NCI-H345 (cell line): ENCODE measurements at places on chromosomes 16 and 17.
A peak's percentile ranks its signal among the peaks of the same experiment; 100 is the strongest.

DNA sequence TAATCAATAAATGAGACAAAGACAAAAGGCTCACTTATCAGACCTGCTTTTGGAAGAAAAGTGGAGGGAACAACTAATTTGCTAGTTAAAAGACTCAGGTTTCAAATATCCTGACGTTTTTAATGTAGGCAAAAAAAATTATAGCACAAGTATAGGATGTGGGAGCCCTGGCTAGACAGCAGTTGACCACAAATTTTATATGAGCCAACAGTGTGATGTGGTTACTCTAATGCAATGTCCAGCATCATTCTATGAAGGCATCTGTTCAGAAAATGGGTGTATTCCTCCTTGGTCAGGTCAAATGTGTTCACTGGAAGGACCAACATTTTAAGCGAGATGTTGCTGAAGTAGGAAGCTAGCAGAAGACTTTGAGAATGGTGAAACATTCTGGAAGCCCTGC lies 237.4 kb downstream of the MAP2K6 start:
- DNase-seq = no peak

- no peak for DNase-seq
These were observed 20.7 kb upstream of the C16orf78 start for GRCh38 chr16:49352892-49353291.

GRCh38 chr16:11310997-11311561 lies 29.9 kb upstream of the PRM1 start:
- DNase-seq = no peak

DNA sequence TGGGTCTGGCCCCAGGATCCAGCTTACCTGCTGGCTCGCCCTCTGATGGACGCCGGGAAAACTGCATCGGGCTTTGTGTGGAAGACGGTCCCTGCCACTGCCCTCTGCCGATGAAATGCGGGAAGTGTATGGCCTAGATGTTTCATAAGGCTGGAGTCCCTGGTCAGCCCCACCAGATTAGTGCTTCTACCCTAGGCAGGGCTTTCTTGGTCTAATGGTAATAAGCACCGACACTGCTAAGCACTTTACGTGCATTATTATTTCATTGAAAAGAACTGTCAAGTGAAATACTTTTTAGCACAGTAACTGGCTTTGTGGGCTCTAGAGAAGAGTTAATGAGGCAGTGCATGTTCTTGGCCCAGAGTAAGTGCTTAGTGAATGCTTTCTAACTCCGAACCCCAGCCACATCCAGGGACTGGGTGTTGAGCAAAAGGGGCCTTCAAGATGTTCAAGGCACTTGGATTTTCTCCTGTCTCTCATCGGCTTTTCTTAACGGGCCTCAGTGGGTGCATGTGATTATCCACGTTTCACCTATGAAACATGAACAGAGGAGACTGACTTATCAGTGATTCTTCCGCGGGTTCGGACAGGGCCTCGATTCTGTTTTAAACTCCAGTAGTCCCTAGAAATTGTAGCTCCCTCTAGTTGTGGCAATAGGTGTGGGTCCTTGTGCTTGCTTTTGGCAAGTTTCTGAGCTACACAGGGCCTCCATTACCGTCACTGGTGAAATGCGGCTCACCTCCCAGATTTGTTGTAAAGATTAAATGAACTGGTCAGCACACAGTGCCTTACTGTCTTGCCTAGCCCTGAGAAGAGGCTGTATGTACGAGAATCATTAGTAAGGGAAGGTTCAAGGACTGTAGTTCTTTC lies 6.6 kb downstream of the TRAF4 start:
- DNase-seq = peak; percentile 91

GRCh38 chr16:12090151-12090530 lies 113.6 kb downstream of the SNX29 start:
- DNase-seq = no peak

GRCh38 chr17:15481481-15481880 lies 14.1 kb upstream of the CDRT4 start:
- DNase-seq = no peak

DNA sequence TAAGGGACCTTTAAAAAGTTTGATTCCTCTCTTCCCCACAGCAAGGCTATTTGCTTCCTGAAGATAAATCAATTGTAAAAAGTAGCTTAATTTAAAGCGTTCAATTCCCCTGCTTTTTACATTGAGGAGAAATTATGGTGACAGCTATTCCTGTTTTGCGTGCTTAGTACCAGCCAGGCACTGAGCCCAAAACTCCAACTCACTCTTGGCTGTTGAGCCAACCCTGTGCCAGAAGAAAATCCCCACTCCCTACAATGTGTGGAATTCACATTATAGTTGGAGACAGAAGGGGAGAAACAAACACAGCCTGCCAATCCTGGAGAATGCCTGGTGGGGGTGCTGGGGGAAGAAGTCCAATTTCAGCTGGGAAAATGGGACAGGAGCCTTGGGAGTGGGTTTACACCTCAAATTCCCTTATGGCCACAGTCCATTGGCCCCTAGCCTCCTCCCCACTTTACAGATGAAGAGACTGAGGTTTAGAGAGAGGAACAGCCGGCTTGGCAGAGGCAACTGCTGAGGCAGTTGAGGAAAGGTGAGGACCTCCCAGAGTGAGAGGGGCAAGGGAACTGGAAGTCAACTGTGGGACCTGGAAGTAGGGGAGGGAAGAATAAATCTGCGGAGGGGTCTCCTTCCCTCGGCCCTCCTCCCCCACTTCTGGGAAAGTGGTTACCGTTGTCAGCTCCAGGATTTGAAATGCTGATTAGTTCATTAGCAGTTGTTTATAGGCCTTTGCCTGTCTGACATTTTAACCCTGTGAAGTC lies 26.1 kb downstream of the CDH1 start:
- no peak for DNase-seq

DNA sequence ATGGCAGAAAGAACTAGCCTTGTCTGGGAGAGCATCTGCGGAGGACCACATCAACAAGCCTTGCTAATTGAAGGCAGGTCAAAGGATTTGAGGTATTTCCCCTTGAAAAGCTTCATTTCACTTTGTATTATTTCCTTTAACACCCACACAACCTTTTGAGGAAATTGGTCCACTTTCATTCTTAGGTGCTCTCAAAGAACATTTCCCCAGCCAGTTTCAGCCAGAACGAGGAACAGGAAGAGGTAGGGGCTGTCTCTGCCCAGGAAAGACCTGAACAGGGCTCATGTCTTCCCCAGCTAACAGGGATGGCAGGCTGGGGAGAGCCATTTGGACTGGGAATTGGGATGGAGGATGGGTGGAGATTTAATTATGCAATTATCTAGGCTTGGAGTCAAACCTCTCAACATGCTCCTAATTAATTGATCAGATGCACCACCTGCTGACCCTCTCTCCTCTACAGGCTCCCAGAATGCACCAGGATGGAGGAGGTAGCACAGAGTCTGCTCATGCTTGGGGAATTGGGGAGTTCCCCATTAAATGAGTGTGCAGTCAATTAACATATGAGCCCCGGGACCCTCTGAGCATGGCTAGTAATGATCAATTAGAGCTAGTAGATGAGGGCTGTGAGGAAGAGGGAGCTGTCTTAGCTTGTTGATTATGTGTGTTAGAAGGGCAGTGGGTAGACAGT lies 84.6 kb downstream of the GP2 start:
- DNase-seq = no peak

GRCh38 chr17:49659661-49660382 lies 18.1 kb downstream of the SPOP start:
- DNase-seq = no peak

DNA sequence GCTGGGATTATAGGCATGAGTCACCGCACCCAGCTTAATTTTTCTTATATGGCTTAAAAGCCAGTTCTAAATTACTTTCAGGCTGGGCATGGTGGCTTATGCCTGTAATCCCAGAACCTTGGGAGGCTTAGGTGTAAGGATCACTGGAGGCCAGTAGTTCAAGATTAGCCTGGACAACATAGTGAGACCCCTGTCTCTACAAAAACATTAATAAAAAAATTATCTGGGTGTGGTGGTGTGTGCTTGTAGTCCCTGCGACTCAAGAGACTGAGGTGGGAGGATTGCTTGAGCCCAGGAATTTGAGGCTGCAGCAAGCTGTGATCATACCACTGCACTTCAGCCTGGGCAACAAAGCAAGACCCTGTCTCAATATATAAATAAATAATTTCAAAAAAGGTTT lies 10.8 kb upstream of the SMARCD2 start:
- DNase-seq = no peak

- DNase-seq = peak; percentile 80
These were observed 7.5 kb downstream of the SRSF1 start for GRCh38 chr17:57999496-58000017.

- no peak for DNase-seq
These were observed 31.6 kb downstream of the PHKB start for GRCh38 chr16:47492428-47493377.

GRCh38 chr17:56678249-56679114 lies 85.0 kb downstream of the NOG start:
- DNase-seq = no peak

GRCh38 chr16:11252482-11252931 lies 3.5 kb downstream of the SOCS1 start:
- DNase-seq = no peak

DNA sequence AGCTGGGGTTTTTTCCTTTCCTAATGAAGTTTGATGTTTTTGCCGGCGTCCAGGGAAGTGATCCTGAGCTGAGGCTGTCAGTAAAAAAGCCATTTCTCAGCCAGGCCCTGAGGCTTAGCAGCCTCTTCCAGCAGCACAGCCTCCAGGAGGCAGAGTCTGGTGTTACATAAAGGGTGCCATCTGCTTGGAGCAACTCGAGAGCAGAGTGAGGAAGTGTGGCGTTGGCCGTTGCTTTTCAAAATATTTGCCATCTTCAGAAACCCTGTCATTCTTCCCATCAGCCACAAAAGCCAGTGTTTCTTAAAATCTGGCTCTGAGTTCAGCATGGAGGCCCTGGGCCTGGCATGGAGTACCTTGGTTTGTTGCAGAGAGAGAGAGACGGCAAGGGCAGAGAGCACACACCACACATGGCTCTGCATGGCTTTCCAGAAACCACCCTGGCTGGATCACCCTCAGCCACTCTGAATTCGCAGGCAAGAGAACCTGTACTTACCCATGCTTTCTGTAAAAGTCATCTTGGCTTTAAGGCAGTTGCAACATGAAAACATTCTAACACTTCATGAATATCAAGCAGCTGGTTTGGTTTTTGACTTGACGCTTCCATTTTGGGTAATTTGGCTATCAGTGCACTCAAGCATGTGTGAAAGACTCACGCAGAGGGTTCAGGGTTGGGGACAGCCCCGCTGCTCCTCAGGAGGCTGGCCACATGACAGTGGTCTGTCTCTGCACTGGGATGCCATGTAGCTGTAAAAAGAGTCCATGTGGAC lies 21.0 kb downstream of the PMM2 start:
- DNase-seq = no peak

- peak; percentile 74 for DNase-seq
These were observed 504 bp downstream of the SRSF1 start for GRCh38 chr17:58006560-58006923.

GRCh38 chr17:58658804-58659713 lies 32.8 kb downstream of the TEX14 start:
- peak; percentile 91 for DNase-seq

DNA sequence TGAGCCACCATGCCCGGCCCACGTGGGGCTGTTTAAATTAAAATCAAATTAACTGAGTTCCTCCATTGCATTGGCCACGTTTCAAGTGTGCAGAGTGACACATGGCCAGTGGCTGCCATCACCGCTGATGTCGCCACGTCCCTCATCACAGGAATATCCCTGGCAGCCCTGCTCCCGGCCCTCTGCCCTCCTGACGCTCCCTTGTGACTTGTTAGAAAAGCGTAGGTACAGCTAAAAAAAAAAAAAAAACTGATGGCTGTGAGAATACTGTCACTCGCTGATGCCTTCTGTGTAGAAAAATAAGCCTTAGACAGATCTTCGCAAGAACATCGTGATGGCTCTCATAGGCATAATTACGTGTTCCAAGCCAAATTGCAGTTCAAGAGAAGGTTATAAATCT lies 21.7 kb downstream of the CARHSP1 start:
- no peak for DNase-seq

DNA sequence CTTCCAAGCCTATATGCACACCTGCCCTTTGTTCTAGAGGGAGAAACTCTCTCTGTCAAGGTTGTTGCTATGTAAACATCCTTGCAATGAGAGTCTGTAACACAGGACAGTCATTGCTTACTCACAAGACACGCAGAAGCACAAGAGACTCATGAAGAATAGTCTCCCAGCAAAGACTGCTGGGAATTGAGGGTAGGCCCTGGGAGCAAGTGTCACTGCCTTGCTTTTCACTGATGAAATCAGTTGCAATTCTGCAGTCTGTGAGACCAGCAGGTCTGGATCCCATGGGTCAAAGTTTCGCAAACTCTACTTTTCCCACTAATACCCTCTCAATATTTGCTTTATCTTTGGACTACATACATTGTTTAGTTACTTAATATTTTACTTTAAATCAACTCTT lies 177.4 kb downstream of the FTO start:
- DNase-seq = no peak

DNA sequence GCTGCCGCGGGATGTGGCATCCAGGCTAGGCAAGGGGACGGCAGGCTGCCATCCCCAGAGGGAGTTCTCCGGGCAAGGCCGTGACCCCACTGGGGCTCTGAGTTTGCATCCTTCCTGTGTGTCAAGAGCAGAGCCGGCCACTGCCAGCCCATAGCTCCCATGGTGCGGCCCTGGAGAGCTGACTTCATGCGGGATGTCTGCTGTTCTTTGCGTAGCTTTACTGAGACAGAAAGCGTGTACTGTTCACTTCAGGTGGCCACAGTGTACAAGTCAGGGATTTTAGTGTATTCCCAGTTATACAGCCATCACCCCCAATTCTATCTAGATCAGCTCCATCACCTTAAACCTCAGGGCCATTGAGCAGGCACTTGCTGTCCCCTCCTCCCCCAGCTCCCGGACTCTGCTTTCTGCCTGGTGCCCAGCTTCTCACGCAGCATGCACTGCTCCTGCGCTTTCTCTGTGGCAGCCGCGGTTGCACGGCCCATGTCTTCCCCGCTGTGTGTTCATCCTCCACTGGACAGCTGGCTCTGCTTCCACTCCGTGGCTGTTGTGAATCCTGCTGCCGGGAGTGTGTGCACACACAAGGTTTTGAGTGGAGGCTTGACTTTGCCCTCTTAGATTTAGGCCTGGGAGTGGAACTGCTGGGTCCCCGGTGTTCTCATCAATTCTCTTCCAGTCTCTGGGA lies 71.2 kb downstream of the KLHDC4 start:
- DNase-seq = no peak

GRCh38 chr17:72523491-72523890 lies 402.7 kb downstream of the SOX9 start:
- no peak for DNase-seq

GRCh38 chr16:57615813-57616212 lies 12.6 kb upstream of the ADGRG1 start:
- DNase-seq = no peak

GRCh38 chr17:16302856-16303255 lies 50.4 kb downstream of the CENPV start:
- no peak for DNase-seq

GRCh38 chr16:50694206-50694605 lies 800 bp downstream of the NOD2 start:
- DNase-seq = no peak
